ENCODE measurements at places on chromosomes 3 and 15. TPM values are rescaled to one million over a fixed set of nuclear protein-coding genes. Genes with fewer than 3 reads are reported as not detected.

USP50 gene
- 0.85 TPM for total RNA-seq

DNA sequence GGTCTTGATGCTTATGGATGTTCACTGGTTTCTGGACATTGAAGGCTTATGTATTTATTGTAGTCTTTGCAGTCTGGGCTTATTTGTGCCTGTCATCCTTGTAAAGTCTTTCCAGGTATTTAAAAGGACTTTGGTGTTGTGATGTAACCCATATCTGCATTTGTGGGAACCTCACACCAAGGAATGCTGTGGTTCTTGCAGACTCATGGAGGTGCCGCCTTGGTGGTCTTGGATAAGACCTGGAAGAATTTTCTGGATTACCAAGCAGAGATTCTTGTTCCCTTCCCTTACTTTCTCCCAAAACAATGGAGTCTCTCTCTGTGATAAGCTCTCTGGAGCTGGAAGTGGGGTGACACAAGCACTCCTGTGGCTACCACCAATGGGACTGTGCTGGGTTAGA lies 363.5 kb upstream of the NECTIN3 start:
- DNase-seq = no peak

IQCF5 gene
- total RNA-seq = not detected

DNA sequence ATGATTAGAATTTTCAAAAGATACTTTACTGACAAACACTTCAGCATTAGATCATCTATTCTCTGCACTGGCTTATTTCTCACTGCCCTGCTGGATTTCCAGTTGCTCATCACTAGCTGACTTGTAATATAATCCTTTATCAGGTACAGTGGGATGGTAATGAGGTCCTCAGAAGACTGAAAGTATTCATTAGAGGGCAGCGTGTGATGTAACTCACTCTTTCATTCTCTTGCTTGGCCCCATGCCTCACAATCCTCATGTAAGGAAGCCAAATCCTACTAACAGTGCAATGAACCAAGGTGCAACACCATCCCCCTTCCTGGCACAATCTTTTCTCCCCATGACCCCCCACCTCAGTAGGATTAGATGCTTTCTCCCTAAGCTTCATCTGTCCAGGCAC lies 289.9 kb downstream of the CTNNB1 start:
- no peak for DNase-seq

CLRN1 gene
- not detected for total RNA-seq

STAB1 gene
- total RNA-seq = not detected

- no peak for DNase-seq
Observed at GRCh38 chr3:77467702-77468625, 428.1 kb downstream of the ROBO2 start.

GRCh38 chr15:43214169-43214568 lies 6.6 kb downstream of the EPB42 start:
- DNase-seq = no peak

HES1 gene
- 36.7 TPM for total RNA-seq

TGM5 gene
- total RNA-seq = not detected

DNA sequence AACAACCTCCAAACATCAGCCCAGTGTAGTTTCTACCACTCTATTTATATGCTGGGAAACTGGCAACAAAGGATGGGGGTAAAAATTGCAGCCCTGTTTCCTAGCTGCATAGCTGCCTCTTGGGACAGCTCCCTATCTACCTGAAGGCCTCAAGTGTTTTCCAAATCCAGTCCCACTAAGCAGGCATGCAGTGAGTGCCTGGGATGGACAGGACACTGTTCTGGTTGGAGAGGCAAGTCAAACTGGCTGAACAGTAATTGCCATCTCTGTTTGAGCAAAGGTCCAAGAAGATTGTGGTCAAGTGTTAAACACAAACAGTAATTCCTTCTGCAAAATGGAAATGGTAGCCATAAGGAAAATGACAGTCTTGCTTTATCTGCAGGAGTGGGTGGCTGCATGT lies 125.4 kb downstream of the FMN1 start:
- no peak for DNase-seq

- DNase-seq = no peak
Observed at GRCh38 chr3:36941162-36941561, 3.7 kb downstream of the TRANK1 start.

DNA sequence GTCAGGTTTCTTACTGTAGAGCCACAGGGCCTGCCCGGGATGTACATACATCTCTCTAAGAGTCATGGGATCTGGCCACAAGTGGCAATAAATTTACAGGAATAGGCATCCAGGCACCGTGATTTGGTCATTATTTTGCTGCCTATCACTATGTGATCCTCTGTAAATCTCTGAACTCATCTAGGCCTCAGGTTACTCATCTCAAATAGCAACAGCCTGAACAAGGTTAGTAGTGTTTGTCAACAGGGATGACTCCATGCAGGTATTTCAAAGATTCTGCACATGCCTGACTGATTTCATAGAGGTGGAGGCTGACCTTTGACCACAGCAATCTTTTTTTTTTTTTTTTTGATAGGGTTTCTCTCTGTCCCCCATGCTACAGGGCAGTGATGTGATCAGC lies 88.8 kb upstream of the TBL1XR1 start:
- no peak for DNase-seq

SERINC4 gene
- total RNA-seq = not detected

DNA sequence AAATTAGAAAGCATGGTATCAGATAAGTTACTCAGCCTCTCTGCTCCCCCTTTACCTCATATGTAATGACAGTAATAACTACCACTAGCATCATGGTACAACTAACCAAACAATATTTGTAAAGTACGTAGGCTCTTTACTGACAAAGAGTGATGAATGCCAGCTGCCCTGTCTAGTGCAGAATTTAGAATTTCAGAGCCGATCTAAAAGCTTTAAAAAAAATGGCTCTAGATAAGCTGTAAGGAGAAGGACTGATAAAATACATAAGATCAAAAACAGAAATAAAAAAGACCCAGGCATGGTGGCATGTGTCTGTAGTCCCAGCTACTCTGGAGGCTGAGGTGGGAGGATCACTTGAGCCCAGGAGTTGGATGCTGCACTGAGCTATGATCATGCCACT lies 424.1 kb downstream of the MAGI1 start:
- no peak for DNase-seq

DNA sequence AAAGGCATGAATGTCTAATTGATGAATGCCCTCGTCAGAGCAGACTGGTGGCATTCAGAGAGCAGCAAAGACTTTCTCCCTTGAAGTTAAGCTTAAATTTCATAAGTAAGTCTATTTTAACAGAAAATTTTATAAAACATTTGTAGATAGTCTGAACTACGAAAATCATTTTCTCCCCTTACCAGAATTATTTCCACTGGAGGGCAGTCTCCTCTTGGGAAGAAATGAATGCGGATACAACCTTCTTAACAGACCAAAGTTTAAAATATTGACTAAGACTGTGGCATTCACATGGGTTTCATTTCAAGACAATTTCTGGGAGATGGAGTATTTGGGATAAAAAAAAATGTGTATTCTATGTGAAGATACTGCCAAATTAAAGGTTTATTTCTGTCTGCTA lies 669.0 kb downstream of the FHIT start:
- DNase-seq = no peak

DNA sequence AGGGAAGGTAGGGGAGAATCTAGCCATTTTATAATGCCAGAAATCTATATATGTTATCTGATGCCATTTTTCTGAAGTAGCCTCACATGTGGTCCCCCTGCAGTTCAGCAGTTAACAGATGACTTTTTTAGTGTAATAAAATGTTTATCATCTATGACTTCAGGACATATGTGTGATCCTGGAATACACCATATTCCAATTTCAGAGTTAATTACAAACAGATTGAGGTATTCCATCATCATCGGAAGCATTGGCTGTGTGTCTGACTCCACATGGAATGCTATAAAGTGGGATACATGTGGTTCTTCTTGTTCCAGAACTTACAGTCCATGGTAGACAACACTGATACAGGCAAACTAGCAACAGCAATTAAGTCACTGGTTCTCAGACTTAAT lies 45.9 kb upstream of the LIMD1 start:
- no peak for DNase-seq

DNA sequence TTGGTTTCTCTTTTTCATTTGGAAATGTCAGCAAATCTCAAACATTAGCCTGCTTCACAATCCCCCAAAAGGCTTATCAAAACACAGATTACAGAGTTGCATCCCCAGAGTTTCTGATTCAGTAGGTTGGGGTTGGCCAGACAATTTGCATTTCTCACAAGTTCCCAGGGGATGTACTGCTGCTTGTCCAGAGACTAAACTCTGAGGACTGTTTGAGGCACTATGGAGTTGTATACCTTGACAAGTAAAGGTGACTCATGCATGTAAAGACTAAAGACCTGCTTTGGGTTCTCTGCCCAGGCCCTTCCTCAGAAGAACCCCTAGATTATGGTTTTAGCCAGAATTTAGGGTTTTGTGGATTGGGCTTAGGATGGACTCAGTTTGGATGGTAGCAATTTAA lies 151.1 kb upstream of the ARHGEF26 start:
- DNase-seq = no peak

PAQR5 gene
- not detected for total RNA-seq

ILDR1 gene
- not detected for total RNA-seq

GRCh38 chr3:194396859-194397756 lies 2.0 kb downstream of the GP5 start:
- no peak for DNase-seq

- DNase-seq = no peak
Observed at GRCh38 chr3:36751326-36751725, 13.0 kb downstream of the DCLK3 start.

LRRC58 gene
- total RNA-seq = 28.0 TPM
